ENCODE measurements at places on chromosomes 7 and 10.

- no peak for DNase-seq
Observed at GRCh38 chr7:45331563-45331962, 174.0 kb downstream of the RAMP3 start.

GRCh38 chr7:83643739-83644138, 5.2 kb downstream of the SEMA3E start:
- no peak for DNase-seq

DNA sequence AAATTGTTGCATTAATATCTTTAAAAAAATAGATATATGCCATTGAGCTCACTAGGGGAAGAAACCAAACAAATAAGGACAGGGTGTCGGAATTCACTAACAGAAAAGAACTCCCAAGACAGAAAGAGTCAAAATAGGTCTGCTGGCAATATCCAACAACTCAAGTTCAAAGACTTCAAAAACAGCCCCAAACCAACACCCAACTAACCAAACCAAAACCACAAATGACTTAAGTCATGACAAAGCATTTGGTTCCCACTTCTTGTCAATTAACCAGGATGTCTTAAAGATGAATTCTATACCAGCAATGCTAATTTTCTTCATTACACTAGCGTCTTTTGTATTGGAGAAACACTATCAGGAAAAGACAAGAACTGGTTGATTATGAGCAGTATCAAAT, 249.0 kb upstream of the PLXNA4 start:
- DNase-seq = no peak

DNA sequence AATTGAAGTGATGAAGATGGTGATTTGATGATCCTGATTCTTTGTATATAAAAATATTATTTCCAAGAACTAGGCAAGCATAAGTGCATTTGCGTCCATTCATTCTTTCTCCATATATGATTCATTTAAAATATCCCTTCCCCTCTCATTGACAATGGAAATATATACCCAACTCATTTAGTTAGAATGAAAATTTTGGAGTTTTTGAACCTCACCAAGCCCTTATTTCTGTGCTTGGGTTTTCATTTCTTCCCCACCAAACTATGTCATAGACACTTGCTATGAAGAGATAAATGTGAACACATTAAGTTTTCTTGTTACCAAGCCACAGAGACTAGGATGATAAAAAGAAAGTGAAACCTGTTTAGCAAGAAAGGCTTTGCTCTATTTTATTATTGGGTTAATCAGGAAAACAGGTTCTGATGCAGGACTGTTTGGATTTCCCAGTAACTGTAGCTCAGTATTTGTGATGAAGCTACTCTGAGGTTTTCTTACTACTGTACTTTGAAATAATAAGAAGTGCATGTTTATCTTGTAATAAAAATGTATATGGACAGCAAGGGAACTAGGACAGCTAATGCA, 68.3 kb downstream of the ITGB1 start:
- no peak for DNase-seq
